ENCODE measurements at places on chromosomes 16 and 17.

GRCh38 chr16:11857161-11857560, 5.8 kb upstream of the RSL1D1 start:
- DNase-seq, result peak; percentile 40

- DNase-seq, result peak; percentile 96
Observed at GRCh38 chr16:29811170-29811895, 660 bp upstream of the PRRT2 start.

- DNase-seq, result no peak
Observed at GRCh38 chr17:74114881-74115470, 88.5 kb upstream of the RPL38 start.

DNA sequence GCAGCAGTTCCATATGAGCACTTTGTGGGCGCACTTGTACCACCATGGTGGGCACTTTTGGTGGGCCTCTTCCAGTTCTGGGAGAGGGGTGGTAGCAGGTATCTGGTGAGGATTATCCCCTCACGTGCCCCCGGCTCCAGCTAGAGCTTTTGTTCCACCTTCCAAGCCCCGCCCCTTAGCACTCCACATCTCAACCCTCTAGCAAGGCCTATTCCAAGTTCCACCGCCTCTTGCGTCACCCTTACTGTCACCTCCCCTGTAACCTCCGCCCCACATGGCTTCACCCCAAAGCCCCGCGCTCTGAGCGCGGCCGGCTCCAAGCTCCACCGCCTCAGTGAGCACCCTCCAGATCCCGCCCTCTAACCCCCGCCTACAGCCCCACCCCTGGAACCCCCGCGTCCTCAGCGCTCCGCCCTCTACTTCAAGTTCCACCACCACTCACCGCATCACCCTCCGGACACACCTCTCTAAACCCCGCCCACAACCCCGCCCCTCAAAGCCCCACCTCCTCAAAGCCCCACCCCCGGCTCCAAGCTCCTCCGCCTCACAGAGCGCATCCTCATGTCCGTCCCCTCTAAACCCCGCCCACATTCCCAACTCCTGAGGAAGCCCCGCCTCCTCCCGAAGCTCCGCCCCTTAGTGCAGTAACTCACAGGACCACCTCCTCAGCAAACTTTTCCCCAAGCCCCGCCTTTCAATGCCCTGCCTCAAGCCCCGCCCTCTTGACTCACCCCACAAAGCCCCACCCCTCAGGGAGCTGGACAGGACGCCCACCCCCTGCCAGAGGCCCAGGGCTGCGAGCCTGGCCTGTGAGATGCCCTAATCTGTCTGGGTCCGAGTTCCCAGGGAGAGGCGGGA, 11.1 kb downstream of the SCN4A start:
- DNase-seq, result peak; percentile 60

DNA sequence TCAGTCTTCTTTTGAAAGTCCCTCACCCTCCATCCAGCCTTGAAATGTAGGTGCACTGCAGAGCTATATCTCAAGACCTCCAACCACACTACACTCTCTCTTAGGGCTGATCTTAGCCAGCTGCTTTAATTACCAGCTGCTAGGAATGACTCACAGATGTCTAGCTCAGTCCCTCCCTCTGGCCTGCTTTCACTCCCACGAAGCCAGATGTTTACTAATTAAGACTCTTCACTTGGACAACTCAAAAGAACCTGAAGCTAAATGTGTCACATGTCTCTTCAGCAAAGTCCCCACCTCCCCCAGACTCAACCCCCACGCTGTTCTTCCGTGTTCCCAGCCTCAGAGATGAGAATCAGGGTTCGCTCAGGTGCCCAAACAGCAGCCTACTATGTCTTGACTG, 2.6 kb downstream of the GTF3C1 start:
- peak; percentile 69 for DNase-seq

GRCh38 chr16:503150-504071, 24.1 kb upstream of the CAPN15 start:
- no peak for DNase-seq

DNA sequence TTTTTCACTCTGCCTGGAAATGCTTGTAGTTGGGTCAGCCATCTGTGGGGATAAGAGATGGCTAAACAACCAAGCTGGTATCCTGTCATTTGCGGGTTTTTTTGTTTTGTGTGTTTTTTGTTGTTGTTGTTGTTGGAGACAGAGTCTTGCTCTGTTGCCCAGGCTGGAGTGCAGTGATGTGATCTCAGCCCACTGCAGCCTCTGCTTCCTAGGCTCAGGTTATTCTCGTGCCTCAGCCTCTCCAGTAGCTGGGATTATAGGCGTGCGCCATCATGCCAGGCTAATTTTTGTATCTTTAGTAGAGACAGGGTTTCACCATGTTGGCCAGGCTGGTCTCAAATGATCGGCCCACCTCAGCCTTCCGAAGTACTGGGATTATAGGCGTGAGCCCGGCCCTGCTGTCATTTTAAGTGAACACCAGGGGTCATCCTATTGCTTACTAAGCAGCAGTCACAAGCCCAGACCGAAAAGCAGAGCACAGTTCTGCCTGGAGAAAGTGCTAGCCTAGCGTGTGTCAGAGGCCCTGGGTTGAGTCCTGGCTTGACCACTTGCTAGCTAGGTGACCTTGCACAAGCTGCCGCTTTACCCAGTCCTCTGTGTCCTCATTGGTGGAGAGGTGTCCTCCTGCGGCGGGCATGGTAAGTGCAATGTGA, 4.6 kb downstream of the SMCR8 start:
- DNase-seq, result peak; percentile 60

DNA sequence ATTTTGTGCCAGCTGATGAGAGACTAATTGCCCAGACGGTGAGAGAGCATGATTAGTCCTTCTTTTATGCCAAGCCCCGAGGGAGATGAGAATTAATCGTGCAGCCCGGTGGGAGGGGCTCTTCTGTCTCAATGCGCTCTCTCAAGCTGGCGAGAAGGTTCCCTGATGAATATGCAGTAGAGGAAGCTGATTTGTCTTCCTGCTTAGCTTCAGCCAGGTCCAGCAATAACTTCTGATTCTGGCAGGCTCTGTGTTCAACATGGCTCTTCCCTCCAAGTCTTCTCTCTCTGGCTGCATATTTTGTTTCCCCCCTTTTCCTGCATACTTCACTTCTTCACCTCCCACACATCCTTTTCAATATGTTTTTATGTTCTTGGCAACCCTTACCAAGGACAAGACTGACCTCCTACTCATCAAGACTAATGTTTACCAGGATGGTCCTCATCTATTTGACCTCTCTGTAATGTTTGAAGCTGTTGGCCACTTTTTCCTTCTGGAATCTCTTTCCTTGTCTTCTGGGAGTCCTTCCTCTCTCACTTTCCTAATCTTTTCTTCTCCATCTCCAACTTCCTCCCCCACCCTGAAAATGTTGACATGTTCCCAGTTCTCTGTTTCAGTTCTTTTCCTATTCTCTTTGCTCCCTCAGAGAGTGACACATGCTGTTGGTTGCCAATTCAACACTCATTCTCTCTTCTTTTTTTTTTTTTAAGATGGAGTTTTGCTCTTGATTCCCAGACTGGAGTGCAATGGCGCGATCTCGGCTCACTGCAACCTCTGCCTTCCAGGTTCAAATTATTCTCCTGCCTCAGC, 33.1 kb downstream of the ARL4D start:
- DNase-seq, result no peak

DNA sequence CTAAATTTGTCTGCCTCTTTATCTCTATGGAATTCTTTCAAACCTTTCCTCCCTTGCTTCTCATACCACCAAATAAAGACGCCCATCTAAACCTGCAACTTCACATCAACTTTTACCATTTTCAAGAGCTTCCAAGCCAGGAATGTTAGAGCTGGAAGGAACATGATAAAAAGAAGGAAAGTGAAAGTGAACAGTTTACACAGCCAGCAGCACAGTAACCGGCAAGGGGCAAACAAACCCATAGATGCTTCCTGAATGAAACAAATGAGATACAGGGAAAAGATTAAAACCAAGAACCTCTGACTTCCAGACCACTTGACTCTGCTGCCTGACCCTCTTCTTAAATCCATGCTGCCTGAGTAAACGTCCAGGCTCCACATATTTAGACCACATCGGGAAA, 231.1 kb upstream of the CA10 start:
- no peak for DNase-seq

- no peak for DNase-seq
Observed at GRCh38 chr17:74785981-74786360, 9.8 kb upstream of the NAT9 start.

- DNase-seq, result no peak
Observed at GRCh38 chr17:8004899-8005298, 2.5 kb downstream of the GUCY2D start.

DNA sequence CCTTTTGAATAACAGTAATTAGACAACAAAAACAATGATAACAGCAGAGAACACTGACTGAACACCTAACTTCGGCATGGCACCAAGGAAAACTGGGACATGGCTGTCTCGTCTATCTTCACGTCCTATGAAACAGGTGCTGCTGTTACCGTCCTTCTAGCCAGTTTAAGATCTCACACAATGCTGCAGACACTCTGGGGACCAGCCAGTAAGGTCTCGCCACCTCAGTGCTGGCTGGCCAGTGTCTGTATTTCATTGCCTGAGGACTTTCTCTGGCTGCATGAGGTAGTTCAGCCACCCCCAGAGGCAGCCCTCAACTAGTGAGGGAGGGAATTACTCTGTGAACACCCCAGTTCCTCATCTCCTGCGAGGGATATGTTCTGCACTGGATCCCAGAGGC, 57.6 kb downstream of the AMFR start:
- DNase-seq, result no peak

- DNase-seq, result no peak
Observed at GRCh38 chr17:526425-526824, 173.8 kb upstream of the RPH3AL start.

- DNase-seq, result no peak
Observed at GRCh38 chr17:61528171-61528570, 62.8 kb downstream of the NACA2 start.

DNA sequence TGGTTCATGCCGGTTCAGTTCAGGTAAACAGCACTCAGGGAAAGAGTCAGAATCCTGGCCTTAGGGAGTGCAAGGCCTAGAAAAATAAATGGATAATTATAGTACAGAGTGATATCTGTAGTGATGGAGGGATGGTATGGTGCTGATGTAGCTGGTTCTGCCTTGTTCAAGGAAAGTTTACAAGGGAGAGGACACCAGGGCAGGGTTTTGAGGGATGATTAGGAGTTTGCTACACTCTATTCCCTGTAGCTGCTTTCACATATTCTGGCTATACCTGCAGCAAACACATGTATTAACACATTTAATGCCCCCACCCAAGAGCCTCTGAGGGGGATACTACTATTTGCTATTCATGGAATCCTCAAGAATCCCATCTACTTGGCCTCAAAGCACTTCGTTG, 1.7 kb upstream of the NOS2 start:
- DNase-seq, result no peak

- DNase-seq, result no peak
Observed at GRCh38 chr16:84725481-84726078, 25.8 kb downstream of the USP10 start.

- DNase-seq, result no peak
Observed at GRCh38 chr17:68776451-68776850, 175.3 kb upstream of the FAM20A start.

GRCh38 chr16:31701734-31702133, 171.9 kb upstream of the ZNF267 start:
- no peak for DNase-seq

Measured in RKO (cell line).